MCF 10A (cell line): ENCODE measurements at places on chromosomes 7 and 10. TPM values are rescaled to one million over a fixed set of nuclear protein-coding genes. Genes with fewer than 3 reads are reported as not detected.

The TCF7L2 gene
- total RNA-seq, result 25.2 and 25.7 TPM in 2 replicates

The CLRN3 gene
- not detected in 2 replicates for total RNA-seq

DNA sequence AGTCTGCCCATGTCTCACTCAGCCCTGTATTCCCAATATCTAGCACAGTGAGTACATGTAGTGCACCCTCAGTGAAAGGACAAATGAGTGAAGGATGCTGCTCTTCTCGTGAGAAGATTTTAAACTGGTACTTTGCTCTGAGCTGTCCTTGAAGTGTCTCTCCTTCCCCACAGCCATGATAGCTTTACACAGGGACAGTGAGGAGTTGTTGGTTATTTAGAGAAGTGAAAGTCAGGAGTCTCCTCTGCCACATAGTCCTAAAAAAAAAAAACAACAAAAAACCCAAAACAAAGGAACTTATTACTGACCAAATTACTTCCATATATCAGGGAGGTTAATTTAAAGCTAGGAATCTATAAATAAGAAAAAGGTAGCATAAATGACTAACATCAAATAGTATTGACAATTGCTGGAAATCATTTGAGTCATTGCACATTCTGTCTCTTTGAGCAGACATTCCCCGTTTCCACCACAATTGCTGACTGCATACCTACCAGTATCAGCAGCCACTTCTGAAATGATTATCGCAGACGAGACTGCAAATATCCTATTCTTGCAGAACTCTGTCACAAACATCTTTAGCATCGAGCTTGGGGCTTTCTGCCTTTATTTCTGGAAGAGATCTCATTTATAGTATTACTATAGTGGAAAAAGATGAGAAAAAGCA lies 202.1 kb downstream of the PTEN start:
- no peak for DNase-seq

DNA sequence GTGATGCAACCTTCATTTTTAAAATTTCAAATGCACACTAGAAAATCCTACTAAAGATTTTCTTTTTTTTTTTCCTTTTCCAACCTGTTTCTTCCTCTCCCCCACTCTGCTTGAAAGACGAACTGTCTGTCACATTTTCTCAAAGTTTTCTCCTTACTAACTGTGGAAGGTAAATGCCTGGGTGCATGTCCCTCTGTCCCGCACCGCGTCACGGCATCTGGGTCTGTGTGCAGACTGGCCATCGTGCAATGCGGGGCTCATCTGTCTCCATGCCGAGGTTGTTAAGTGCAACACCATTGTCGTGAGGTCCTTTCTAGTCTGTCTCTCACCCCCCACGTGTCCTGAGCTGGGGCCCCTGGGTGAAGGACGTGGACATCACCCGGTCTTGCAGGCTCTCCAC lies 28.4 kb downstream of the PFKFB3 start:
- no peak for DNase-seq

The LHFPL3 gene
- not detected in 2 replicates for total RNA-seq

The CLCN1 gene
- total RNA-seq, result not detected in 2 replicates

- no peak for DNase-seq
Measured at GRCh38 chr10:85433248-85433647, 933.3 kb downstream of the GRID1 start.

DNA sequence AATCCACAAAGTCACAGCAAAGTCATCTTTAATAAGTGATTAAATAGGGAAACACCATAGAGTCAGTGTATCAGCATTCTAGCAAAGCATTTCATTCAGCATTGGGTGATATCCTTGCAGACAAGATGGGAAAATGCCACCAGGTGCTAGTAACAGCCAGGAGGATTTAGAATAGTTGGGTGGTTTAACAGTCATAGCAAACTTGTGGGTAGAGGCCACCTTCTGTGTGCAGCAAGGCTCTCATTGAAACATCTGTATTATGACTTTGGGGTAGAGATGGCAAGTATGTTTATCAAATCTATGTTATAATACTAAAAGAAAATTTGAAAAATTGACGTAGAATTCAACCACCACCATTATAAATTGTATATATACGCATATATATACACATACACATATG lies 26.4 kb upstream of the ADO start:
- DNase-seq, result no peak

DNA sequence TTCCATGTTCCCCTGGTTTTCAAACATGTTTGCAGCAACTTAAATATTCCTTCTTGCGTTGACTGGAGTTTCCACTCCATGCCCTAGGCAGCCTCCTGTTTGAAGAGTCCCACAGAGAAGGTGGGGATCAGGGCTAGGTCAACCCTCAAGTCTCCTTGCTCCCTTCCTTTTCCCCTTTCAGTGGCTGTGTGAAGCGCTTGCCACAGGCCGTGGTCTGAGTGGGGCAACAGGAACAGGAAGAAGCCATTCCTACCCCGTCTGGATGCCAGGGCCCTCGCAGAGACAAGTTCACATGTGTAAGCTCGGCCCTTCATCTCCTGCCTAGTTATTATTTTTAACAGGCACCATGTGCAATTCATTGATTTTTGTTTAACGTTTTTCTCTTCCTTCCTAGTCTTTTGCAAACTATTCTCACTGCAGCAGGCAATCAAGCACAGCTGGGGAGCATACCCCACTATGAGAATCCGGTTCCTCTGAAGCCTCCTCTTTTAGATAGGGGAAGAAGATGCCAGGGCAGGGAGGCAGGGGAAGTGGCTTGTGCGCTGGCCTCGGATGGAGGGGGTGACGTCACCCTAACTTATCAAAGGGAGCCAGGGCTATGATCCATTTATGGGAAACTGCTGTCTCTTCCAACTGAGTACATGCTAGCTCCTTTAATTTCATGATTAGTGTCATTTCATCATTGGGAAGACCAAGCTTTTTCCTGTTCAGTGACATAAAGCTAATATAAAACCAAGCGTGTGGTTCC lies 64.2 kb downstream of the PRLHR start:
- DNase-seq, result no peak

- no peak for DNase-seq
Measured at GRCh38 chr10:102931643-102932042, 13.5 kb downstream of the CNNM2 start.

DNA sequence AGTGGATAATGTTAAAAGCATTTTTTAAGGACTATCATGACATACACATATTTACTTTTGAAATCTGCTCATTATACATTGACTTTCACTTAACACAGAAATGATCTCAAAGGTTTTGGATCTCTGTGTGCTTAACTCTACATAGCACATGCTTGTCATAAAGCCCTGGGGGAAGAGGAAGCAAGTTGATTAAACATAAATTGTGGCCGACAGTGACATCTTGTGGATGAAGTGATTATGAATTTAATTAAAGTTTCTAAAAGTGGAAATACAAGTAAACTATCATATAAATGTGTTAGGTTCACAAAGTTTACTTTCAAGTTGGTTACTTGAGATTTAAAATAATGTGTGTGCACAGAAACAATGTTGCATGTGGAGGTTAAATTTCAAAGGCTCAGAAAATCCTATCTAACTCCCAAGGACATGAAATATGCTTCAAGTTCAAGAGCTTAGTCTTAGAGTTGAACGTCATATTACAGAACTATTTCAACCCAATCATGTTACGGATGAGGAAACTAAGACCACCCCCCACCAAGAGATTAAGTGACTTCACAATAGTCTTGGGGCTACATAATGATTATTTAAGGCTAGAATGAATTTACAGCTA lies 1247.8 kb downstream of the GATA3 start:
- peak; percentile 74 for DNase-seq

DNA sequence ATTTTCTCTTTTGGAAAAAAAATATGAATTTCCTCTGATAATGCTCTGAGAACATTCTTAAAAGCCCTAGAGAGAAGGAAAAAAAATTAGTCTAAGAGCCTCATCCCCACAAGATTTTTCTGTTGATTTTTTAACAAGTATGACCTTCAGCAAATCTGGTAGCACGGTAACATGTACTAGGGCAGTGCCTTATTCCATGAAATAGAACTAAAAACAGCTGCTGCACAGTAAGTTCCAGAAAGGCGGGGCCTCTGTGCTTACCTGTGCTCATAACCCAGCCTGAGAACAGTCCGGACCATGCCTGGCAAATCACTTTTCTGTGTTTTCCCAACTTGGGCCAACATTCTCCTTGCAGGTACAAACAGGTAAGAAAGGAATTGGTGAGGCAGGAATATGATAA lies 519.1 kb upstream of the AKR1E2 start:
- DNase-seq, result no peak

The SYT15 gene
- 0.79 and 0.84 TPM in 2 replicates for total RNA-seq

DNA sequence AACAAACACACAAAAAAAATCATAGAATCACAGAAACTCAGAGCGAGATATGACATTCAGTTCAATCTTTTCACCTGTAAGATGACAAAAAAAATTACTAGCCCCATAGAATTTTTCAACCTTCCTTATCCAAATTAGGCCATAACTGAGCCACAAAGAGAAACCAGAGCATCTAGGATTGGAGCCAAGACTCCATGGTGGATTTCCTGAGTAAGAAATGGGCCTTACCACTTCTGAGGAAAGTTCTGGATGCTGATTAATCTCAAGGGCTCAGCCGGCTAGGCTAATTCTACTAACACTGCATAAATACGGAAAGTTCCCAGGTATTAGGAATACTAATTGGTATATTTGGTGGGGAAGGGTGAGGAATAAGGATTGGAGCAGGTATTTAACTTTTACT lies 16.8 kb downstream of the LIPM start:
- no peak for DNase-seq

DNA sequence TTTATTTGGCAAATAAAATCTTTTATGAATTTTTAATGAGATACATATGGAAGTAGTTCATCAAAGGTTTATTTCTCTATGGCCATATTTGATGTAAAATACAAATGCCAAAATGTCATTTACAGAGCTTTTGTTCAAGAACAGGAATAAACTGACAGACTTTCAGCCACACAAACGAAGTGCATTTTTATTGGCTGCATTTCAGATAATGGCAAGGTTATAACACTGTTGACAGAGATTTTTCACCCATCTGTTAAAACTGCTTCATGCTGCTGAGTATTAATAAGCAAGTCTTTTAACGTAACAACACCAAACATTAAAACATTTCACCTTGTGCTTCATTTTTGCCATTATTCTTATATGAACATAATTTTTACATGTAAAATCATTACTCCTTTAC lies 254.4 kb downstream of the ANKRD7 start:
- no peak for DNase-seq

The OR13A1 gene
- total RNA-seq, result not detected in 2 replicates

DNA sequence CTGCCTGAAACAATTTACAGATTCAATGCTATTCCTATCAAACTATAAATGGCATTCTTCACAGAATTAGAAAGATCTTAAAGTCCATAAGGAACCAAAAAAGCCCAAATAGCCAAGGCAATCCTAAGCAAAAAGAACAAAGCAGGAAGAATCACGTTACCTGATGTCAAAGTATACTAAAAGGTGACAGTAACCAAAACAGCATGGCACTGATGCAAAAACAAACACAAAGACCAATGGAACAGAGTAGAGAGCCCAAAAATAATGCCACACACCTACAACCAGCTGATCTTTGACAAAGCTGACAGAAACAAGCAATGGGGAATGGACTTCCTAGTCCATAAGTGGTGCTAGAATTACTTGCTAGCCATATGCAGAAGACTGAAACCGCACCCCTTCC lies 166.0 kb downstream of the KMT2E start:
- no peak for DNase-seq

GRCh38 chr7:92696584-92696983 lies 106.4 kb upstream of the FAM133B start:
- DNase-seq, result no peak

DNA sequence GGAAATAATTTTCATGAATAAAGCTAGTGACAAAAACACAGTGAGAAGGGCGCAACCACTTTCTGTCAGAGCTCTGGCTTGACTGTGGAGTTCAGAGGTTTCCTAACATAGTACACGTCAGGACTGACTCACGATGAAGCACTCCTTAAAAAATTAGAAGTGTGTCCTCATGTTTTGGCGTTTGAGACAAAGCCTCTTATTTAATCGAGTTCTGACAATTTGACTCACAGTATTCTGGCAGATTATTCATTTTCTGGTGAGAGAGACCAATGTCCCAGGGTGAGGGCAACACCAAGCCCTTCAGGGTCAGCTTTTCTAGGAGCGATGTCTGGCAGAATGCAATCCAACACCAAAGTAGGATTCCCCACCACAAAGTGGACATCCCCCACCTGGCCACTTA lies 108.7 kb downstream of the DIP2C start:
- peak; percentile 51 for DNase-seq

- peak; percentile 46 for DNase-seq
Measured at GRCh38 chr7:16646472-16647072, 591 bp downstream of the BZW2 start.

GRCh38 chr7:70435634-70436033 lies 696.3 kb upstream of the GALNT17 start:
- DNase-seq, result no peak

DNA sequence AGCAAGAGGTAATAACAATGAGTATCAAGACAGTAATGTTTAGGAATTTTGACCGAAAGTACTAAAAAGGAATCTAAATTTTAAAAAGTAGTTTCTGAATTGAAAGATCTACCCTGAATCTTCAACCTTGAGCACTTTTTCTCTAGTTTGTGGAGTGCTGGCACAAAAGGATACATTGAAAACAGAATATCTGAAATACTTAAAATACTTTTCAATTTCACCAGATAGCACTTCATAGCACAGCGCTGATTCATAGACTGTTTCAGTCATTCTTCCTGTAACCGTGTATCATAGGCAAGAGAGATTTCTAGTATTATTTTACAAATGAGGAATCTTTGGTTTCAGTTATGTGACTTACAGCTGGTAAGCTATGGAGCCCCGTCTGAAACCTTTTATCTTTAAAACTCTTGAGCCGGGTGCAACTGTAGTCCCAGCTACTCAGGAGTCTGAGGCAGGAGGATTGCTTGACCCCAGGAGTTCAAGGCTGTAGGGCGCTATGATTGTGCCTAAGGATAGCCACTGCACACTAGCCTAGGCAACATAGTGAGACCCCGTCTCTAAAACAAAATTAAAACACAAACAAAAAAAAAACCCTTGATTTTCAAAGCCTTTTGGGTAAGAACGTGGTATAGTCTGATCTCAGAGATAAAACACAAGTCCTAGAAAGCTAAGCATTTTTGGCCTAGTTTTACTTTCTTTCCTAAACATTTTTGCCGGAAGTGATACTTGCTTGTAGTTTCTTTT lies 35.1 kb downstream of the FHIP2A start:
- DNase-seq, result peak; percentile 46

DNA sequence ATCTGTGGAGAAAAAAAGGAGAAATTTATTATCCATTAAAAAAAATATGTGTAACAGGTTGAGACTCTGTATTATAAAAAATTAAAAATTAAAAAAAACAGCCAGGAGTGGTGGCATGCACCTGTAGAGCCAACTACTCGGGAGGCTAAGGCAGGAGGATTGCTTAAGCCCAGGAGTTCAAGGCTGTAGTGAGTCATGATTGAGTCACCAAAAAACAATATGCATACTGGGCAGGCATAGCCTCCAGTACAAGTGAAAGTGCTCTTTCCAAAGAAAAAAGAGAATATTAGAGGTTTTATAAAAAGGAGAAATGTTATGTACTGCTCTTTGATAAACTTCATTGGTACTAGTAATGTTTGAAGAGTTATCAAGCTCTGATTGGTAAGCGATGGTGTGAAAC lies 647.1 kb upstream of the ZWINT start:
- DNase-seq, result peak; percentile 14

GRCh38 chr7:74018246-74018895 lies 9.6 kb upstream of the ELN start:
- DNase-seq, result no peak
